ENCODE measurements at places on chromosomes 1 and 21.

DNA sequence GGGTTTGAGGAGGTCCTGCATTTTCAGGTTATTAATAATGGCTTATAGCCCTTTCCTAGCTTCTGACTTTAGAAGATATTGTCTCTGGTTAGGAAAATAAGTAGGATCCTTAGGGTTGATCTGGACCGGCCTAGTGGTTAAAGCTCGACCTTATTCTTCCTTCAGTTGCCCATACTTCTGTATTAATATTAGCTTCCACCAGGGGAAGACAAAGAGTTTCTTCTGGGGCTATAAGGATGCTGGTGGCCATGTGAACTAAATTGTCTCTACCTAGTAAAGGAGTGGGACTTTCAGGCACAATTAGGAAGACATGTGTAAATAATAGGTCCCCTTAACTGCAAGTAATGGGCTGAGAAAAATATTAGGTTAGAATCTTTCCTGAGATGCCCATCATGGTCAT lies 20.6 kb upstream of the FCGR2A start:
- DNase-seq = no peak

DNA sequence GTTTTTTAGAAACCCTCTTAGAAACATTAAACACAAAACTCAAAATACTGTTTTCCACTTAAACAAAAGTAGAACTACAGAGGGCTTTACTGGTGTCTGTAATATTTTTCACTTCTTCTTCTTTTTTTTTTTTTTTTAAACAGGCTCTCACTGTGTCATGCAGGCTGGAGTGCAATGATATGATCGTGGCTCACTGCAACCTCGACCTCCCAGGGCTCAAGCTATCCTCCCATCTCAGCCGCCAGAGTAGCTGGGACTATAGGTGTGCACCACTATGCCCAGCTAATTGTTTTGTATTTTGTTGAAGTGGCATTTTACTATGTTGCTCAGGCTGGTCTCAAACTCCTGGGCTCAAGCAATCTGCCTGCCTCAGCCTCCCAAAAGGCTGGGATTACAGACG lies 194.8 kb downstream of the DAB1 start:
- DNase-seq = no peak

- no peak for DNase-seq
Measured at GRCh38 chr1:180286417-180286816, 56.4 kb downstream of the LHX4 start.

DNA sequence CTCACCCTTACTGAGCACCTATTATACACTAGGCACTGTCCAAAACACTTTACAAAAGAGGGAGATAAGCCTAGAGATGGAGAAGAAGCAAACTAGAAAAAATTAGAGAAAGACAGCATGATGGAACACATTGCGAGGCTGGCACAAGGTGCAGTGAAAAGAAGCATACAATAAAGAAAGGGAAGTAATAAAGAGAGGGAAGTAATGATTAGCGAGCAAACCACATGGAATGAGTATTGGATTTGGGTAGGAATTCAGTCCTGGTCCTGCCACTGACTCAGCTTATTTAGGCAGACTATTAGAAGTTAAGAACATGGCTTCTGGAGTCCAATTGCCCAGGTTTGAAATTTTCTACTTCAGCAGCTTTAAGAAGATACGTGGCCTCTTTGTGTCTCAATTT lies 32.6 kb upstream of the FNBP1L start:
- DNase-seq = no peak

GRCh38 chr1:107459204-107459904 lies 318.5 kb downstream of the NTNG1 start:
- DNase-seq = no peak

DNA sequence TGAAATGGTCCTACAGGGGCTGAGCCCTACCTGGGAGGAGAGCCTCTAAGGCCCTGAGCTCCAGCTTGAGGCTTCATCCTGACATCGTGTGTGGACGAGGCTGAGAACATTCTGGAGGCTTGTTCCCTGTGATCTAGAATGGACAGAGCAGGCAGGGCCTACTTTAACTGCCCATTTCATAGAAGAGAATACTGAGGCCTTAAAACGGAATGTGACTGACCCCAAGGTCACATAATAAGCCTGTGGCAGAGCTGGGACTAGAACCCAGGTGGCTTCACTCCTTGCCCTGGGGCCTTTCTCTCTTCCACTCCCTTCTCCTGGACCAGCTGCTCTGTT lies 6.0 kb upstream of the SDC3 start:
- no peak for DNase-seq
